NCI-H1930 (cell line): ENCODE measurements at places on chromosomes 7 and 10.
A peak's percentile ranks its signal among the peaks of the same experiment; 100 is the strongest.

DNA sequence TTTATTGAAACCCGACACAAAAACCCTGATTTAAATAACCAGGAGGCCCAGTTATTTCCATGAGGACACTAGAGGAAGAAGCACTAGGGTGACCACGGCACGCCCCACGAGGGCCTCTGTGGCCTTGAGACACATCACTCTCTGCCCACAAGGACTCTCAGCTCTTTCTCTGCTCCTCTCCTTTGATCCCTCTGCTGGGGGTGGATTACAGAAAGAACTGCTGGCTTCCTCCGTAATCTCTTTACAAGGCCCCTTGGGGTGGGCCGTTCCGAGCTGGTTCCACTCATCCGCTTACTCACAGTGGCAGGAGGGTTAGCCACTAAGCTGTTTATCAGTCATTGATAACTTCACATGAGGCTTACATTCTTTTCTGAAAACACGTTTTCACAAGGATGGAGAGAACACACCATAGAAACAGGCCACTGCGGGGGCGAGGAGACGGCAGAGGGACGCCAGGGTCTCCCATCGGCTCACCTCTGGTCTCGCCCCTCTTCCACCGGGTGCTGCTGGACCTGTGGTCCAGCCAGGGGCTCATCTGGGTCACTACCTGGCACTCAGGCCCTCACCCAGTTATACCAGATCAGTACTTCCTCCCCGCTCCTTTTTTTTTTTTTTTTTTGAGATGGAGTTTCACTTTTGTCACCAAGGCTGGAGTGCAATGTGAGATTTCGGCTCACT is 17.6 kb upstream of the PFKFB3 start:
- no peak for DNase-seq

DNA sequence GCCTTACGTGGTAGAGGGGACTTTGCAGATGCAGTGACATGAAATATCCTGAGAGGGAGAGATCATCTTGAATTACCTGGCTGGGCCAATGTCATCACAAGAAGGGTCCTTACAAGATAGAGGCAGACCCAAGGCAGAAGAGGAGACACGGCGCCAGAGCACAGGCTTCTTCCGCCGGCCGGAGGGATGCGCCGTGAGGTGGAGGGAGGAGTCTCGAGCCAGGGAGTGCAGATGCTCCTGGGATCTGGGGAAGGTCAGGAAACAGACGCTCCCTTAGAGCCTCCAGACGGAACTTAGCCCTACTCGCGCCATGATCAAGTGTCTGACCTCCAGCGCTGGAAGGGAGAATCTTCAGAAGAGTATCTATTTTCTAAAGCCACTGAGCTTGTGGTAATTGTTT is 304.8 kb downstream of the GLRX3 start:
- no peak for DNase-seq

- peak; percentile 78 for DNase-seq
Measured at GRCh38 chr10:28939281-28940157, 262.2 kb downstream of the BAMBI start.

- no peak for DNase-seq
Measured at GRCh38 chr10:82880776-82881290, 1005.8 kb downstream of the NRG3 start.

GRCh38 chr10:50387007-50387731 is 135.9 kb upstream of the ASAH2 start:
- no peak for DNase-seq

- no peak for DNase-seq
Measured at GRCh38 chr10:34768972-34769330, 46.1 kb downstream of the PARD3 start.

GRCh38 chr7:22564511-22565045 is 64.6 kb upstream of the STEAP1B start:
- no peak for DNase-seq

- no peak for DNase-seq
Measured at GRCh38 chr7:139798221-139798620, 20.4 kb upstream of the HIPK2 start.

GRCh38 chr7:20786421-20786778 is 286 bp downstream of the SP8 start:
- no peak for DNase-seq

DNA sequence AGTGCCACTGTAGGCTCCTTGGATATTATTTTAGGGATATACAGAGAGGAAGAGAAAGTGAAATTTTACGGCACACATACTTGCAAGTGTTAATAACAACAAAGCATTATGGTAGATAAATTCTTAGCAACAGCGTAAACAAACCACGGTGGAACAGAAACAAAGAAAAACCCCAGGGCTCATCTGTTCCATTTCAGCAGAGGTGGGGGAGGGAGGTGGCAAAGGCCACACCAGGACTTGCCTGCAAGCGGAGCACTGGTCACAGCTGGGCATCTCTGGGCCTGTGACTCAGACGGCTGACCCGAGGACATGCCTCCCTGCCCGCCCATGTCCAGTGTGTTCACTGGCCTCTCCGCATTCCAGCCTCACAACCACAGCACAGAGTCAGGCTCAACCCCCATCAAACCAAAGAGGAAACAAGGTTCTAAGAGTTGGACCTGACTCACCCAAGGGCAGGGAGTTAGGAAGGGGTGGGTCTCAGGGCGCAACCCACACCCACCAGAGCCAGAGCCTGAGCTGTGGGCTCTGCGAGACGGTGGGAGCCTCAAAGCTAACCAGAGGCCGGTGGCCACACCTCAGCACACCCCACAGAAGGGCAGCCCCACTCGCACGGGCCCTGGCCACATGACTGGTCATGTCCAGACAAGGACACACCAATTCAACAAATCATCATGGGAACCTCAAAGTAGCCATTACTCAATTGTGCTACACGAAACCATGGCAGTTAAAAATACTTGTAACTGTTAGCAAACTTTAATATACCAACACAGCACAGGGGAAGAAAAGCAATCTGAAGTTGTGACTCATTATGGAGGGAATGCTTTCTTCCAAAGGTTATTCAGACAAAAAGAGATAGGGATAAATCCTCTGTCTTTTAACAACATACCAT is 10.7 kb downstream of the ESYT2 start:
- no peak for DNase-seq

DNA sequence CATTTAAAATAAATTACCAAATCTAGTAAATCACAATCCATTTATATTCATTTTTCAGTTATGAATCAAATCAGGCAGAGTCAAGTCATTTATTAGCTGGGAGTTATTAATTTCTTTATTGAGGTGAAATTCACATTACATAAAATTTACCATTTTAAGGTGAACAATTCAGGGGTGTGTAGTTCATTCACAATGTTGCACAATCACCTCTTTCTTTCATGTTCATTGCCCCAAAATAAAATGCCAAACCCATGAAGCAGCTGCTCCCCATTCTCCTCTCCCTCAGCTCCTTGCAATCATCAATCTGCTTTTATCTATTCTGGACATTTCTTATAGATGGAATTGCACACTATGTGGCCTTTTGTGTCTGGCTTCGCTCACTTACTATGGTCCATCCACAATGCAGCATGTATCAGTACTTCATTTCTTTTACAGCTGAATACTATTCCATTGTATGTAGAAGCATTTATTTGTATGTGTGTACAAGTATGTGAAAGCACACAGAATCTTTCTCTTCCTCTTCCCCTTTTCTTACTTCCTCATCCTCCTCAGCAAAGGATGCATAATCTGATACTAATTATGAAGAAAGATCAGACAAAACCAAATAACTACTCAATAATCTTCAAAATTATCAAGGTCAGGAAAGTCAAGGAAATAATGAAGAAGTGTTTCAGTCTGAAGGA is 60.6 kb downstream of the LMBR1 start:
- DNase-seq: no peak

GRCh38 chr7:83824214-83824613 is 175.3 kb upstream of the SEMA3E start:
- DNase-seq: no peak

- peak; percentile 86 for DNase-seq
Measured at GRCh38 chr7:82289152-82289535, 154.4 kb downstream of the CACNA2D1 start.

DNA sequence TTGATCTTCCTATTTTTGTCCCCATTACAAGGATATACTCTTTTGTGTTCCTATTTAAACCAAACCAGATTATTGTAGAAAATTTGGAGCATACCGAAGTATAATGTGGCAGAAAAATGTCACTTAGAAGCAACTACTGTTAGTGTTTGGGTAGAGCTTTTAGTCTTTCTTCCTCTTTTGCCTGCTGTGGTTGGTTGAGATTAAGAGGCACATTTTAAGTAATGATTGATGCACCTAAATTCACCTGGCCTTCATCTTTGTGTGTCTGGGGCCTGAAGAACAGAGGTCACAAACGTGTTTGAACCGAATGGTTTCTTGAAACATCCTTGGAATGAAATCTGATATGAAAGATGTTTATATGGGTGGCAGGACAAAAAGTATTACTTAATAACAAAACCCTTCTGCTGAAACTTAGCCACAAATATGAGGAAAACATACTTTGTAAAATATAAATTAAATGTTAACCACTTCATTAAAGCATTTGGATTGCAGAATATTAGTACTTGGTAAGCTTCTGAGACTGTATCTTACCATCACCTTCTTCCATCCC is 2.6 kb downstream of the BPGM start:
- no peak for DNase-seq

- no peak for DNase-seq
Measured at GRCh38 chr7:113370910-113371309, 252.6 kb upstream of the SMIM30 start.

DNA sequence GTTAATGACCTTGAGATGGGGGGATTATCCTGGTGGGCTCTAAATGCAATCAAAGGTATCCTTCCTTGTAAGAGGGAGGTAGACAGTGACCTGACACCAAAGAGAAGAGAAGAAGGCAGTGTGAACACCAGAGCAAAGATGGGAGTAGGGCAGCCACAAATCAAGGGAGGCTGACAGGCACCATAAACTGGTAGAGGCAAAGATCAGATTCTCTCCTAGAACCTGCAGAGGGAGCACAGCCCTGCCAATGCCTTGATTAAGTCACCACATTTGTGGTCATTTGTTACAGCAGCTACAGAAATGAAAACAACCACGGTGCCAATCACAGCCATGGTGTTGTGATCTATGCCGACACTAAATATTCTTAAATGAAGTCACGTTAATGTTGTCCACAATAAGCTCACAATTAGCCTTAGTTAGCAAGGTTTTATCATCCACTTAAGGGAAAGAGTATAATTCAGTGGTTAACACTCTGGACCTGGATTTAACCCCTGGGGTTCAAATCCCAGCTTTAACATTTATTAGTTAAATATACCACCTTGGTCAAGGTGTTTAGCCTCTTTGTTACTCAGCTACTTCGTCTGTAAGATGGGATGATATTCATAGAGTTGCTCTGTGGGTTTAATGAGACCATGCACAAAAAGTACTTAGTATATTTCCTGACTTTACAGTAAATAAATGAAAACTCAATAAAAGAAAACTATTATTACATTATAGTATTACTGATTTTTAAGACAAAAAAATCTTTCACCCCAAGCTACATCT is 70.8 kb downstream of the SGMS1 start:
- DNase-seq: no peak

GRCh38 chr7:23343806-23344475 is 44.8 kb downstream of the MALSU1 start:
- no peak for DNase-seq

- no peak for DNase-seq
Measured at GRCh38 chr7:54292171-54292925, 249.8 kb upstream of the VSTM2A start.

DNA sequence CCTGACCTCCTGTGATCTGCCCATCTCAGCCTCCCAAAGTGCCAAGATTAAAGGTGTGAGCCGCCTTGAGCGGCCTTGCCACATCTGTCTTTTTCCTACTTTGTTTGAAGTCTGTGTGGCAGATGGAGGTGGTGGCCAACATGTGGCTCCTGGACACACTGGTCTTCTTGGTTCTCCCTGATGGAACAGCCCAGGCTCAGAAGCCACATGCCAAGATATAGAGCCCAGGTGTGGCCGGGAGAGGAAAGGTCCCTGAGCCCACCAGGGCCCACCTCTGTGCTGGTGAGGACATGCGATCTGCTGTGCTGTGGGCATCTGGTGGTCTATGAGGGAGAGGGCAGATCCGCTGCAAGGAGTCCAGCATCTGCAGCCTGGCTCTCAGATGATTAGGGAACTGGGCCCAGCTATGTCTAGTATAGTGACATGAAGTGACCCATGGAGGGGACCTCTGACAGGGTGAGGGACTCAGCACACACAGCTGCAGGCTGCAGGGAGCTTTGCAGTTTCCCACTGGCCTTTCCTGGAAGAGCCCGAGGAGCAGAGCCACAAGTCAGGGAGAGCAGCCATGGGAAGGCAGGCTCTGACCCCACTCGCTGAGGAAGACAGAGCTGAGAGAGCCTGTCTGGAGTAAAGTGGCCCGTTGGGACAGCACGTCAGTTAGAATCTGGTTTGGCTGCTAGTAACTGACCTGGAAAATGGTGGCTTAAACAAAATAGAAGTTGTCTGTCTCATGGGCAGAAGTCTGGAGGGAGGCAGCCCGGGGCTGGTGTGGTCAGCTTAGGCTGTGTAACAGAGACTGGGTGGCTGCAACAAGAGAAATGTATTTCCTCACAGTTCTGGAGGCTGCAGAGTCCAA is 25.9 kb downstream of the ADCY1 start:
- DNase-seq: no peak

DNA sequence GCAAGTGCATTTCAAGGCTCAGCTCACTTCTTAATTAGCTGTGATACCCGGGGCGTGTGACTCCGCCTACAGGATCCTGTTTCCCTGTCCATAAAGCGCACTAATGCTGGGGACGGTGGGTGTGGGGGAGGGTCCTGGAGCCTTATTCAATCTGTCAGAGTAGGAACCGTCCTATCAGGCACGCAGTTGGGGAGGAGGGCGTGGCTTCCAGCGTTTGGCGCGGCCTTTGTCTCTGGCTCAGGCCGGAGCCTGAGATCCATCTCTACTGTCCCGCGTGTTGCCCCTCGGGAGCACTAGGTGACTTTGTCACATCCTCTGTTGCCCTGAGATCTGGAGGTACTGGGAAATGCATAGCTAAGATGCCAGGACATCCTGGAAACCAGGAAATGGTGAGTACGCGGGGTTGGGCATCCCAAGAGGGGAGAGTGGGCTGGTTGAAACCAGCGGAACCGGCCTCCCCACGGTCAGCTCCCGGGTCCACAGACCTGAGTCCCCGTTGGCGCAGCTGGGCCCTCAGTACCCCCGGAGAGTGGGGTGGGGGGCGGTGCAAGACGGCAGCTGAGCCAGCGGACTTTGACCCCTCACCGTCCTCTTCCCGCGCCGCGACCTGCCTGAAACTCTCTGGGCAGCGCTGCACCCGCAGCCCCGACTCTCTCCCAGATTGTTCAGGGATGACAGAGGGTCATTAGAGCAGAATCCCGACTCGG is 104.4 kb upstream of the ZNF92 start:
- peak; percentile 94 for DNase-seq
